RCC 7860 (cell line): ENCODE measurements at places on chromosomes 4 and X.
A peak's percentile ranks its signal among the peaks of the same experiment; 100 is the strongest.

DNA sequence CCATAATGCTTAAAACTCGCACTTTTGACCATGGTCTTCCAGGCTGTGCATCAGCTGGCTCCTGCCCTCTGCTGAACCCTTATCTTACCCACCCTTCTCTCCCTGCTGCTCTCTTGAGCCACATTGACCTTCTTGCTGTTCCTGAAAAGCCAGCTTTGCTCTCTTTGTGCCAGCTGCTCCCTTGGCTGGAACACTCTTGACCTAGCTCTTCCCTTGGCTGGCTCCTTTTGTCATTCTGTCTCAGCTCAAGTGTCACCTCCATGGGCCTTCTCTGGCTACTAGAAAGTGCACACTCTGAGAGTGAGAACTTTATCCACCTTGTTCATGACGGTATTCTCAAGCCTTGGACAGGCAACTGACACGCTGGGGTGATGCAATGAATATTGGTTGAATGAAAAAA lies 112.1 kb downstream of the MGST2 start:
- DNase-seq: no peak

GRCh38 chrX:125998432-125998831 lies 167.7 kb downstream of the DCAF12L2 start:
- DNase-seq: no peak

- DNase-seq: no peak
Measured at GRCh38 chr4:87824352-87824751, 8.4 kb upstream of the MEPE start.

- DNase-seq: no peak
Measured at GRCh38 chr4:142713282-142714030, 132.6 kb downstream of the INPP4B start.

- DNase-seq: peak; percentile 62
Measured at GRCh38 chrX:42530027-42530426, 247.9 kb downstream of the PPP1R2C start.

DNA sequence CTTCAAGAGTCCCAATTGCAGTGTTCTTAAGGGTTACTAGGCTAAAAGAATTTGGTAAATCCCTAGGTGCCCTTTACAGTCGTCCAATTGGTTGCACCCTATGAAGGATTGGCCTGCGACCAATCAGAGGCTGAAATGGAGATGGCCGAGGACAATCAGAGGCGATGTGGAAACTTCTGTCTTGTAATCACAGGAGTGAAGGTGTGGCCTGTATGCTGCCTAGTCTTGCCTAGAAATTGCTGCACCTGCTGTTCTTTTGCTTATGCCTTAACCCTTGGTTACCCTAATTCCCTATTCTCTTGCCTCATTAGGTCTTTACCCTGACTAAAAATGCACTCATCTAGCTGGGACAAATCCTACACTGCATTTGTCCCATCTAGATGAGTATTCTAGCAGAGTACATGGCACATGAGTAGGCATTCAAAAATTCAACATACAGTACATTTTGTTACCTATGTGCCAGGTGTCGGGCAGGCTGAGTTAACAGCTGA lies 1.0 kb upstream of the DCK start:
- no peak for DNase-seq

GRCh38 chr4:163391756-163392155 lies 48.1 kb downstream of the NPY5R start:
- no peak for DNase-seq

DNA sequence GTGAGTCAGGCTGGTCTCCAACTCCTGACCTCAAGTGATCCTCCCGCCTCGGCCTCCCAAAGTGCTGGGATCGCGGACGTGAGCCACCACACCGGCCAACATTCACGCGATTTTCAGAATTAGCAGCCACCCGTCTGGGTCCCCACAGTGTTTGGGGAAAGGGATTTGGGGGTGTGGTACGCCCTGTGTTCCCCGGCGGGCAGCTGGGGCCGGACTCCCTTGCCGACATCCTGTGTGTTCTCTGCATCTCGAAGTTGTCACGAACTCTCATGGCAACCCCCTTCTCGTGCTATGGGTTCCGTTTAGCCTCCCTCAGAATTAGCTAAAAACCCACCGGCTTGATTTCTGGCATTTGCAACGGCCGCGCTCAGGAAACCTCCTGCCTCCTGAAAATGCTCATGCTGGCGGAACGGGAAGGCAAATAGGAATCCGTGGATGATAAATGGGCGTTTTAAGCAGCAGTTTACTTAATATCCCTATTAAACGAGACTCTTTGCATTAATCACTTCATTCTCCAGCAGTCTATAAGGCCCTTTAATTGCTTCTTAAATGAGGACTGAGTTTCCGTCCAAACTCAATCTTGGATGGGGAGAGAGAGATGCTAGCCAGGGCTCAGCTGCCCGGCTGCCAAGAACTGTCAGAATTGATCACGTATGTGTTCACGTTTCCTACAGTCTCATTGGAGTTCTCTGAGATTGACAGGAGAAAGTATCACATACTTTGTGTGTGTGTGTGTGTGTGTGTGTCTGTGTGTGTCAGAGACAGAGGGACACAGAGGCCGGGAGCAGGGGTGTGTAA lies 78.9 kb upstream of the PPP2R3B start:
- DNase-seq: no peak

- DNase-seq: no peak
Measured at GRCh38 chrX:40439625-40440532, 140.9 kb upstream of the ATP6AP2 start.

- DNase-seq: no peak
Measured at GRCh38 chr4:115790812-115791211, 677.4 kb upstream of the NDST4 start.

DNA sequence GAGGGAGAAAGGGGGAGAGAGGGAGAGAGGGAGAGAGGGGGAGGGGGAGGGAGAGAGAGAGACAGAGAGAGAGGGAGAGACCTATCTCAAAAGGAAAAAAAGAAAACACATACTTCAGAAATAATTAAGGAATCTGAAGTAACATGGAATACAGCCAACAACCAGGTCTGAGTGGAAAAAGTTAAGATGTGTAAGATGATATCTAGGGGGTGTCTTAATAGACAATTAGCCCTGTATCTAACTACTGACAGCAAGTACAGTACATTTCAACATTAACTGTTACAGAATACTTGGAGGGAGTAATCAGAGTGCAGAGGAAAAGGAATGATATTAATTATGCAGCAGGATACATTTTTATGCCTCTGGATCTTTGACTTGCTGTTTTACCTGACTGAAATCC lies 22.4 kb downstream of the NUP54 start:
- DNase-seq: no peak

DNA sequence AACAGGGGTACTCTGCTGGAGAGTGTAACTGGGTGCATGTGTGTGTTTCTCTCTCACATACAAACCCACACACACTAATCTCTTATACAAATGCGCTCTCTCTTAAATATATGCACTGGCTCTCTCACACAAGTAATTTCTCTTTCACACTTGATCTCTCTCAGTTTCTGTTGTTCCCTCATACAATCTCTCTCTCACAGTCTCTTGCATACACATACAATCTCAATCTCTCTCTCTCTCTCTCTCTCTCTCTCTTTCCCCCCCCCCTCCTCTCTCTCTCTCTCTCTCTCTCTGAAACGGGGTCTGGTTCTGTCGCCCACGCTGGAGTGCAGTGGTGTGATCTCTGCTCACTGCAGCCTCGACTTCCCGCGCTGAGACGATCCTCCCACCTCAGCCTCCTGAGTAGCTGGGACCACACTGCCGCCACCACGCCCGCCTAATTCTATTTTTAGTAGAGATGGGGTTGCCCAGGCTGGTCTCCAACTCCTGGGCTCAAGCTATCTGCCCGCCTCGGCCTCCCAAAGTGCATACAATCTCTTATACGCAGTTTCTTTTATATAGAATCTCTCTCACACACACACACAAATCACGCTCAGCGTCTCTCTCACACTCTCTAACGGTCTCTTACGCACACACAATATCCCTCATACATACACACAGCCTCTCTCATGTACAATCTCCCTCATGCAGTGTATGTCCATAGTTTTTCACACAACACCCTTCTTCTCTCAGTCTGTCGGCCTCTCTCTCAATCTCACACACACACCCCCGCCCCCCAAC lies 518 bp upstream of the FAM241A start:
- no peak for DNase-seq

GRCh38 chrX:23737413-23737812 lies 5.7 kb downstream of the ACOT9 start:
- DNase-seq: no peak

DNA sequence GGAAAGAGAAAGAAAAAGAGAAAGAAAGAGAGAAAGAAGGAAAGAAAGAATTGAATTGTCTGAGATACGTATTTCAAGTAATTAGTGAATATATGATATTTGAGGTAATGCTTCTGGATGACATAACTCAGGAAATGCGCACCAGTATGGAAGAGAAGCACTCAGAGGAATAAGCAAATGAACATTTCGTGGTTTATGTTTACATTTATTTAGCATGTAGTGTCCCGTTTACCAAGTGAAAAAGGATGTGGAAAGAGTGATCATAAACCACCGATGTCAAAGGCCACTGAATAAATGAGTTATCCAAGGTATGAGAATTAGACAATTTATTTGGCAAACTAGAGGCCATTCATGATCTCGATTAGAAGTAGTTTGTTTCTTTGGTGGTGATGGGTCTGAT lies 200.4 kb downstream of the ARAP2 start:
- no peak for DNase-seq

GRCh38 chr4:113674251-113674650 lies 87.3 kb downstream of the CAMK2D start:
- DNase-seq: no peak

DNA sequence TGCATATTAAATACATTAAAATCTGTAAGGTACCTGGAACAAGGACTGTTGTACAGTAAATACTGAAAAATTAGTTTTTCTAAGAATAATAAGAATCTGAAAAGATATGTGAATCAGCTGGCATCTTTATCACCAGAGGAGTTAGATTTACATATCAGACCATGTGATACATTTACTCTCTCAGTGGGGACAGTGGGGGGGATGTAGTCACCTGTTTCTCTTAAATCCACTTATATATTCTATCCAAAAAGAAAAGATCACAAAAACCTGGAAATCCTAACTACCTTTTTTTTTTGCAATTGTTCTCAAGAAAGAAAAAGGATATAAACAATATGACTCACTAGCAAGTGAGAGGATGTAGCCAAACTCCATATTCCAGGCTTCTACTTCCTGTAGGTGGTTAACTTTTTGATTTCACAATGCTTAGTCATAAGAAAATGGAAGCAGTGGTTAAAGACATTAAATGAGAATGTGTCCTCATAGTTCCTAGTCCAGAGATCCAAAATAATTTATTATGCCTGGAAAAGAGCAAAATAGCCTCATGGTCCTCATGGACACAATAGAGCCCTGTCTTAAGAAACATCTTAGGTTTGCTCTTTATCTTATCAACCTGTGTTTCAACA lies 22.5 kb upstream of the MYOZ2 start:
- DNase-seq: peak; percentile 75

DNA sequence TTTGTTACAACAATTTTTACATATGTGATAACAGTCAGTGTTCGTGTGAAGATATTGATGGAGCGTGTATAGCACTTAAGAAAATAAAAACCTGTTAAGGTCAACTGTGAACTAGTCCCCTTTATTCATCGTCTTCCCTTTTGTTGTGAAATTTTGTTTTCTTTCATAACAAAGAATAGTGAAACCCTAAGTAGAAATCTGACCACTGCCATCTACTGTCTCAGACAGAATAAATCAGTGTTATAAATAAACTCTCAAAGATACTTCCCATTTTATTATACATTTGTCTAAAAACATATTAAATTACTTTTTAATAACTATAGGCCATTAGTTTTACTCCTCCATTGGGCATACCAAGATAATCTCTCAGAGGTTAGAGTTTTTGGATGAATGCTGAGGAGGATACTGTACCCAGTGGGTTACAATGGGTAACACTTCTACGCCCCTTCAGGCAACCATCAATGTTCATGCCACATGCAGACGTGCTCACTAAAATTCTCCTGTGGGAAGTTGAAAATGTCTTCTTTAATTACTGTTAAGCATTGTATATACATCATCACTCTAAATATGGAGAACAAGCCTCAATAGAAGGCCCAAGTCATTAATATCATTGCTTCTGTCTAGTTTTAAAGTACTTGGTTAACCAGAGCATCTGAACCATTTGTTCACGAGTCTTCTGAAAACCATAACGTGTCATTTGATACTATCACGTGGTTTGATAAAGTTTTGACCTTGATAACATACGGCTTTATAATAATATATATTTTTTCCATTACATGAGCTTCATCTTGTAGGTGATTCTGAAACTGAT lies 171.2 kb downstream of the TMA16 start:
- no peak for DNase-seq

GRCh38 chr4:174522183-174523024 lies at the start of gene HPGD:
Gene HPGD, minus strand, starts transcription at chr4:174522488. Its CDS starts 37 bp downstream, at chr4:174522451.
- DNase-seq: peak; percentile 8

- no peak for DNase-seq
Measured at GRCh38 chrX:26215869-26216268, at the start of gene MAGEB5. Gene MAGEB5, plus strand, starts transcription at chrX:26216169. Its CDS starts 1,133 bp downstream, at chrX:26217302.

DNA sequence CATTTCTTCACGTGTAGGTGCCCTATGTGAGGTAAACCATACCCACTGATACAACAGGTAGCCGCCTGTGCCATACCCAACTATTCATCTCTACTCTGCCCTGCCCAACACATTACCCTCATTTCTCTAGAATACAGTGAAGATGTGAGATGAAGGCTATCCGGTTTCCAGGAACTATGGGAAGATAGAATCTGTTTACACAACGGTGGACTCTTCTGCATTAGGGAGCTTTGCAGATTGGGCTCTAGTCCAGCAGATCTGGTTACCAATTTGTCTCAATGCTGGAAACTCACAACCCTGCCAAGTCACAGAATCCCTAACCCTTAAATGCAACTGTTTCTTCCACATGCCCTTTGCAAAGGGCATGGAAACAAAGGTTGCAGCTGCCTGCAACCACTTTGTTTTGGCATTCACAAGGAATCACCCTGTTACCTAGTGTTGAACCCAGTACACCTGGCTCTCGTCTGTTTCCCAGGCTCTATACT lies 6.4 kb upstream of the SLAIN2 start:
- DNase-seq: no peak

DNA sequence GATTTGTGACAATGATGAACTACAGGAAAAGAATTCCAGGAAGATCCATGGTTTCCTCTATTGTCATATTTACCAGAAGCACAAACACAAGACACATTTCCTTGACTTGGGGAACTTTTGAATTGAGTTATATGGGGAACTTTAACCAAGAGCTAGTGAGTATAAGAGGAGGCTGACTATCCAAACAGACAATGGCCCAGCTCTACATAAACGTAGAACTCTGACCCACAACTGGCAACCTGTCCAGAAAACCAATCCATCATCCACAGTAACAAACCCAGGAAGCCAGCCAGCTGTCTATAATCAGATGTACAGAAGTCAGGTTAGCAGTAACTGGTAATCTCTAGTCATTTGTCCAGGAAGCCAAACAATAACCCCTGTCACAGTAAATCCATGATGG lies 167.0 kb upstream of the CPEB2 start:
- DNase-seq: no peak
